ENCODE measurements at places on chromosomes 11 and 22. TPM values are rescaled to one million over a fixed set of nuclear protein-coding genes. Genes with fewer than 3 reads are reported as not detected.

- no peak for DNase-seq
These were observed 169.6 kb downstream of the MAML2 start for GRCh38 chr11:96173422-96173821.

Gene TEX12
- not detected for total RNA-seq

- DNase-seq = no peak
These were observed 61.5 kb downstream of the TMPRSS5 start for GRCh38 chr11:113644605-113645004.

DNA sequence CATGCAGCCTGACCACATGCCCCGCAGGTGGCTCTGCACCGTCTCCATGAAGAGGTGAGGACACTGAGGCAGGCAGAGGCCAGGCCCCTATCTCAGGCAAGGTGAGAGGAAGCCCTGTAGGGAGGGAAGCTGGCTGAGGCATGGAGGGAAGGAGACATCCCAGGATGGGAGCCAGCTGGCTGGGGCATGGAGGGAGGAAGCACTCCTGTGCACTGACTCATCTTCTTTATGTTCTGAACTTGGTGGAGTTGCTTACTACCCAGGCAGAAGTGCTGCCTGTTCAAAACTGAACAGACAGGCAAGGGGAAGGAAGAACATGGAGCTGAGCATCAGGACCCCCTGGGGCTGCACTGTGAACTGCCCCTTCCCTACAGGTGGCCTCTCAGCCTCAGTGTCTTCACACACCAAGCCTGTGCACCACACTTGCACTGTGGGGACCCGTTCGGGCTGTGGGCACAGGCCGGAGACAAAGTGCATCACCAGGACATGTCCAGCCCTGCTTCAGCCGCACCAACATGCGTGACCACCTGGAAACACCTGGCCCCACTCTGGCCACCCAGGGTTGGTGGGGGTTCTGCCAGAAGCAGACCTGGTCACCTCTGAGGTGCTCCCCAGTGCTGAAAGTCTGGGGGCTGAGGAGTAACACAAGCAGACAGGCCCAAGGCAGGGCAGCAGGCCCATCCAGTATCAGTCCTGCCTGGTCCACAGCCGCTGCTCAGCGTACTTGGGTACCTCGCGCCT lies 55.5 kb downstream of the DGCR2 start:
- no peak for DNase-seq

GRCh38 chr22:29106839-29107238 lies 34.0 kb downstream of the KREMEN1 start:
- no peak for DNase-seq

- no peak for DNase-seq
These were observed 2.7 kb downstream of the DTX4 start for GRCh38 chr11:59174664-59175033.

Gene GP1BB
- total RNA-seq = not detected

Gene OTOG
- not detected for total RNA-seq

GRCh38 chr22:11325767-11326166 lies 4202.2 kb upstream of the OR11H1 start:
- no peak for DNase-seq

Gene TUB
- 0.07 TPM for total RNA-seq
